ENCODE measurements at places on chromosomes 2 and 18.

DNA sequence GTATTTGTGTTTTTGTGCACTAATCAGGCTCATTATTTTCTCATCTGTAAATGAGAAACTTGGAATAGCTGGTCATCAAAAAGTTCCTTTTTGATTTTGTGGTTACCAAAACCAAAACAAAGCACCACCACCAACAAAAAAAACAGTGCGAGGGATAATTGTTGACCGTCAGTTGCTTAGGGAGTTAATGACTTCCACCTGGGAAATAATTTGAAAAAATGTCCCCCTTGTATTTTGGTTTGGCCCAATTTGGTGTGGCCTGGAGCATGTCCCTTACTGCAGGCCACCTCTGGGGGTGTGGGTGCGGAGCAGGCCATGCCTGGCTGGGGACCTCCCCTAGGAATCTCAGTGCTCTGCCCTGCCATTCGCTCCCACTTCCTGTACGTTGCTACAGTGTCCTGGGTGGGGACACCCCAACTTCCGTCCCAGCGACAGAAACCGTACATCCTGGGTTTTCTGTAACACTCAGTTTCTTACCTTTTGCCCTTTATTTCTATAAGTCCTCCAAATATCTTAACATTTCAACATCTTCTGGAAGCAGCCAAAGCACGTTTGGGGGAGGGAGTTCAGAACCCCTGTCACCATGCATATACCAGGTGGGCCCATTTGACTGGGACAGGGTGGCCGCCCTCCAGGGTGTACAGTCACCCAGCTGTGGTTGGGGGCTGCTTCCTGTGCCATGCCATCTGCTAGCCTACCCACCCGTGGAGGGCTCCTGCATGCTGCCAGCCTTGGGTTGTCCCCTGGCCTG lies 31.3 kb downstream of the NCK2 start:
- DNase-seq = no peak

- DNase-seq = no peak
These were observed 61.7 kb downstream of the BOLA3 start for GRCh38 chr2:74086021-74086420.

DNA sequence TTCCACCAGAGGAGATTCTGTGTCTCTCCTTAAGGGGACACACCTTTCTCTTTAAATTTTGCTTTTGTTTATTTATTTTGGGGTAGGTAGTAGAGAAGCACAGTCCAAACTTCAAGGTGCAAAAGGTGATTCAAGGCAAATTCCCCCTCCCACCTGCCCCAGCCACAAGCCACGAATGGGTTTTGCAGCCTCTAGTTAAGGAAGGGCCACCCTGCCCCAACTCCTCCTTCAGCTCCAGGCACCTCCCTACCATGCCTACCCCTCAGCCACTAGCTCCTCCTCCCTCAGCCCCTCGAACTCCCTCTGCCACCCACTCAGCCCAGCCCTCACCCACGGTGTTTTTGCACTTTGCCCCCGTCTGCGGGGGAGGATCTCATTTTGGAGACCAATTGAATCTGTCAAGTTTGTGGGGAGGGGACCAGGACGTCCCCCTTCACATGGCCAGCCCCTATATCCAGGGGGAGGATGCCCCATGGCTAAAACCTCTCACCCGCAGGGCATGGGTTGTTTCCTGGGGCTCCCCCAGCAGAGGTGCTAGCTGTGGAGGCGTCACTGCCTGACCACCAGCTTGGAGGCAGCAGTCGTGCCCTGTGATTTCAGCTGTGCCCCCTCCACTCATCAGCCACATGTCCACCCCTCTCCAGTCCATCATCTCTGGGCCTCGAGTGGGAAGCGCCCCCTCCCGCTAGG lies 4.5 kb downstream of the HAAO start:
- no peak for DNase-seq

GRCh38 chr2:20370191-20370590 lies 19.5 kb upstream of the PUM2 start:
- no peak for DNase-seq

DNA sequence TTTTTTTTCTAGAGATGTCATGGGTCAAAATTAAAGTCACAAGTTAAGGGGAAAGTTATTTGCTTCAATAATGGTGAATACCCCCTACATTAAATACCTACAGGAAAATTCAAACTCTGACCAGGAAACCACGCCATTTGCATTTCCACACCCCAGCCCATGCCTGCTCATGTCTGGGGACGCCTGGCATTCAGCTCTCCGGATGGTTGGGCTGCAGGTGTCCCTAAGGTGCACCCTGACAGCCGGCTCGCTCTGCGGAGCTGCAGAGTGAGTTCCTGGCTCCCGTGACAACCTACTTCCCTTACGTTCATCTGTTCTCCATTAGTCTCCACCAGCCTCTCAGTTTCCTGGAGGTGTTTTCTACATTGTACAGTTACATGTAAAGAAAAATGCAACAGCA lies 122.7 kb upstream of the RIOK3 start:
- no peak for DNase-seq

DNA sequence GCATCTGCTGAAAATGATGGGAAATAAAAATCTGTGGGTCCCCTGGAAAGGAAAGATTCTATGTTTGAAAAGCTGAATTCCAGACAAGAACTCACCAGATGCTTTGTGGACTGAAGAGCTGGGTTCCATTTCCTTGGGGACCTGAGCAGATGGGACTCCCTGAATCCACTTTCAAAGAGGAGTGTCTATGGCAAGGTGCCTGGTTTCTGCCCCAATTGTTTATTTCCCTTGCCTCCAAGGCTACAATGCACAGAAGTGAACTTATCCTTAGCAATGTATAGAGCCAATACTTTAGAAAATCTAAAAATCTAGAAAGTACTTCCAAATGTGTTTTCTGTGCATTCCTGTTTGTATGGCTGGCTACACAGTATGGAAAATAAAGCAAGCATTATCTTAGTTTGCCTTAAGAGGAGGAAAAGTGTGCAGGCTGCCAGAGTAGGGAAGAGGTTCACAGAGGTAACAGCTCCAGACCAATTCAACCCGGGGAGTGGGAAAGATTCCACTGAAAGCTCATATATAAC lies 420.5 kb downstream of the NRXN1 start:
- no peak for DNase-seq

GRCh38 chr2:176325732-176326131 lies 56.5 kb downstream of the MTX2 start:
- DNase-seq = no peak

DNA sequence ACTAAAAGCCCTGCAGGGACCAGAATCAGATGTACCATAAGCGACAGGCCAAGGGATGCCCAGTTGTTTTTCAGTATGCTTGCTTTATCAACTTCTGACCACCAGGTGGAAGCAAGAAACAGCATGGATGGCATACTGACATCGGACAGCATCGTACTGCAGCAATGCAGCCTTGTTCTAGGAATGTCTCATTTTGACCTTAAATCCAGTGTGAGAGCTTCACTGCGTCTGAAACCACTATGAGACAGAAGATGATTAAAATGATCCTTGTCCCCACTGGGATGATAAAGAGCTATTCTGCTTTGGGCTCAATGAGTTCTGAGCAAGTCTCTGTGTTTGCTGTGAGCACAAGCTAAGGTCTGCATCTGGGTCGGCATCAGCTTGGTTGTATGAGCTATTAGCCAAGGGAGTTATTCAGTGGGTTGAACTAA lies 54.3 kb downstream of the CDK15 start:
- peak; percentile 60 for DNase-seq

GRCh38 chr2:190583507-190584337 lies 49.2 kb upstream of the NEMP2 start:
- no peak for DNase-seq

GRCh38 chr2:61180686-61181085 lies 18.7 kb downstream of the C2orf74 start:
- no peak for DNase-seq

Data from hepatic stellate cell (primary cell).